ENCODE measurements at places on chromosomes 2 and 18.

DNA sequence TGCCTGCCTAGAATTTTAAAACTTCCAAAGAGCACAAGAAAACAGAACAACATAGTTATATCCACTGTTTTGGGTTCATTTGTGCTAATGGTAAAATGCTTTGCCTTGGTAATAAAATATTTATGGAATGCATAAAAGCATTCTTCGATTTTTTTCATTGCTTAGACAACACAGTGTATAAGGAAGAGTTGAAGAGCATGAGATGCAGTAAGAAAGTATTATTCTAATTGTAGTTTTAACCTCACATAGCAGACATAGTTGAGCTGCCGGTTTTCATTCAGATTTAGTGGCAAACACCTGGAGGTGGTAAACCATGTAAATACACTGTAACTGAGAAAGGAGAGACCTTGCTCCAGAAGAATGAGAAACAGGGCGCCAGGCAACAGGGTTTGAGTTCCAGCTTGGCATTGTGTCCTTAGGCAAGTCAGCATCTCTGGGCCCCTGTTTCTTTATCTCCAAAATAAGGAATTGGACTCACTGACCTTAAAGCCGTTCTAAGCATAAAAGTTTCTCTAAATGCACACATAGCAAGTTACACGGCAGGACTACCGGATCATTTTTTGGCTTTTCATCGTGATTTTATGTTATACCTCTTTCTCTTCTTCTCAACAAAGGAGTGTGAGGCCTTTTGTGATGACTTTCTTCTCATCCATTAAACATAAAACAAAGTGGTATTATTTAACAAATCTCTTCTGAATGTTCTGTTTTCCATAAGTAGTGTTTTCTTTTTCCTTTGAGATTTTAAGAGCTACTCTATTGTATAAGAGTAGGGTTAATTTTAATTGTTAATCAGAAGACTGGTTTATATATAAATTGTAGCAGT lies 7.9 kb downstream of the UGP2 start:
- DNase-seq, result no peak

- DNase-seq, result no peak
Observed at GRCh38 chr2:170012773-170013172, 165.2 kb upstream of the MYO3B start.

DNA sequence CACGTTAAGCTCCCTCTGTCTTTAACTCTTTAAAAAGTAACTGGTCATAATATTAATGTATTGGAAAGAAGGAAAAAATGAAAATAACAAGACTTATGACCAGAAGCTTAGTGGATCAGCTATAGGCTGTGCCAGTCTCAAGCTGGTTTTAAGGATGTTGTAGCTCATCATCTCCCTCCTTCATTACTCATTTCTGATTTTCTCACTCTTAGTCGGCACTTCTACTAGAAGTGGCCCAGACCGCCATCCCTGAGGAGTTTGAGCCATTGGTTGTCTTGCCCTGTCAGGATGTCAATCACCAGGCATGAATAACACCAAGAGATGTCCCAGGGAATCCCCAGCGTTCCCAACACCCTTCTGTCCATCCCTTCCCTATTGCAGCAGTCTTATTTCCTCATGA lies 151.5 kb downstream of the ASXL3 start:
- DNase-seq, result no peak

GRCh38 chr2:162217598-162217997 lies 25.6 kb downstream of the FAP start:
- peak; percentile 24 for DNase-seq

DNA sequence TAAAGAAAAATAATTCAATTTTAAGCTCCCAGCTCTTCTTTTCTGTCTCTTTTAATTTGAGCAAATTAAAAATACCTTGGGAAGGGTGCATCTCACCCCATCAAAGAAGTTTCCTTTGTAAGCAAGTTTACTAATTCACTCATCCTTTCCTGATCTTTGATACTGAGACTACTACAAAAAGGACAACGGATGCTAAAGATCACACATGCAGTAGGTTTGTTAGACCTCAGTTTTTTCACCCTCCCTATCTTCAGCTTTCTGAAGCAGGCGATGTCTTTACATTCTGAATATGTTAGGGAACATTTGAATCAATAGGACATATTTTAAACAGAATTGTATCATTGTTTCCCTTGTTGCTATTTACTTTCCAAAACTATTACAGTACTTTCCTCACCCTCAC lies 6.0 kb upstream of the HNRNPLL start:
- no peak for DNase-seq

DNA sequence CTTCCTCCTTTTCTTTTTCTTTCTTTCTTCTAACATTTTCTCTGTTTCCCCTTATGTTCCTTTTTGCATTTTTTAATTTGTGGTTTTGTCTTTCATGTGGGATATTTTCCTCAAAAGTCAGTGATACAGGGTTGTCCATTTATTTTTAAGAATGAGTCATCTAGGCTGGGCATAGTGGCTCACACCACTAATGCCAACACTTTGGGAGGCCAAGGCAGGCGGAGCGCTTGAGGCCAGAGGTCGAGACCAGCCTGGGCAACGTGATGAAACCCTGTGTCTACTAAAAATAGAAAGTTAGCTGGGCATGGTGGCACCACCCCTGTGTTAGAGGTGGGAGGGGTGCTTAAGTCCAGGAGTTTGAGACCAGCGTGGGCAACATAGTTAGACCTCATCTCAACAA lies 35.8 kb downstream of the KATNAL2 start:
- no peak for DNase-seq

DNA sequence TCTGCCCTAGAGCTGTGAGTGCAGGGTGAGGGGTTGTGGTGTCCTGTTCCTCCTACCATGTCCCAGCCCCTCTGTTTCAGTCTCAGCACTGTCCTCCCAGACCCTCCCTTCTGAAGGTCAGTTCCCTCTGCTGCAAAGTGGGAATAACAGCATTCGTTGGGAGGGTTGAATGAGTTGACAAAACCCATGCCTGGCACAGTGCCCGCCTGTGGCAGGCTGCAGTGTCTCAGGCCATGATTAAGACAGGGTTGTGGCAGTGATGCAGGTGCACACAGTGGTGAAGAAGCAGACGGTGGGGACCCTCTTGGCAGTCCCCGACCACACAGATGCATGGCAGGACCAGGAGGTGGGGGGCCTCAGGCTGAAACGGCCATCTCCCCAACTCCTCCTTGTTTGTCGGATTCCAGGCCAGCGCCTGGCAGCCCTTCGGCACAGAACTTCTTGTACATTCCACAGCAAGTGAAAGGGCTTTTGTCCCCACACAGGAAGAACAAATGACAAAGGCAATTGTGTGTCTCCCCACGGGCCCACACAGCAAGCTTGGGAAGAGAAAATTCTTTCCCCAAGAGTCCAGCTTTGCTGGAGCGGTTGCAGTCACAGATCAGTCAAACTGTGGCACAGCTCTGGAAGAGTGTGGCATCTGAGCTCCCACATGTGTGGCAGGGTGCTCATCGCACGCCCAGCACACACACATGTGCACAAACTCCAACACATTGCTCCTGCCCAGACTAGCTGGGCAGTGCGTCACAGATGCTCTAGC lies 92.0 kb upstream of the MSH2 start:
- no peak for DNase-seq

DNA sequence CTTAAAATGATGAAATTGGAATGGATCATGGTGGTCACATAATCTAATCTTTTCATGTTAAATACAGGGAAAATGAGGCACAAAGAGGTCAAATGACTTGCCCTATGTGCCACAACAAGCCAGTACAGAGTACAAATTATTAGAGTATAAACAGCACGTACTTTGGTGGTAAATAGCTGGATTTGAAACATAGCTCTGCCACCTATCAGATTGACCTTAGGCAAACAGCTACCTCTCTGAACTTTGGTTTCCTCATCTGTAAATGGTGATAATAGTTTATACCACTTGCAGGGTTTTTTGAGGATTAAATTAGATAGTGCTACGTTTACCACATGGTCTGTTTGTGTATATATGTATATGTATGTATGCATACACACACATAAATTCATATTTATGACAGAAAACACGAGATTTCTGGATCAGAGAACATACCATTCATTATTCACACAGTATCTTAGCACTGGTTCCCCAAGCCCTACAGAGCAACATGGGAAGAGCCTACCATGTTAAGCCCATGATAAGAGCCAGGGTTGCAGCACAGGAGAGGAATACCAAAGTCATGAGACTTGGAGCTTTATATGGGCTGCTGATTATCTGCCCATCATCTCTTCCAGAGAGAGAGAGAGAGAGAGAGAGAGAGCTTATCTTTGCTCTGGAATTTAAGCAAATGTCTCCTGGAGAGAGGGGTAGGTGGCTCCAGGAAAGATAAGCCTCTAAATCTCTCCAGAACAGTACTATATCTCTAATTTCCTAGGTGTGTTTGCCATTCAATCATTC lies 73.5 kb downstream of the MDH1 start:
- DNase-seq, result no peak

GRCh38 chr2:162125138-162125537 lies 26.9 kb downstream of the GCG start:
- no peak for DNase-seq

DNA sequence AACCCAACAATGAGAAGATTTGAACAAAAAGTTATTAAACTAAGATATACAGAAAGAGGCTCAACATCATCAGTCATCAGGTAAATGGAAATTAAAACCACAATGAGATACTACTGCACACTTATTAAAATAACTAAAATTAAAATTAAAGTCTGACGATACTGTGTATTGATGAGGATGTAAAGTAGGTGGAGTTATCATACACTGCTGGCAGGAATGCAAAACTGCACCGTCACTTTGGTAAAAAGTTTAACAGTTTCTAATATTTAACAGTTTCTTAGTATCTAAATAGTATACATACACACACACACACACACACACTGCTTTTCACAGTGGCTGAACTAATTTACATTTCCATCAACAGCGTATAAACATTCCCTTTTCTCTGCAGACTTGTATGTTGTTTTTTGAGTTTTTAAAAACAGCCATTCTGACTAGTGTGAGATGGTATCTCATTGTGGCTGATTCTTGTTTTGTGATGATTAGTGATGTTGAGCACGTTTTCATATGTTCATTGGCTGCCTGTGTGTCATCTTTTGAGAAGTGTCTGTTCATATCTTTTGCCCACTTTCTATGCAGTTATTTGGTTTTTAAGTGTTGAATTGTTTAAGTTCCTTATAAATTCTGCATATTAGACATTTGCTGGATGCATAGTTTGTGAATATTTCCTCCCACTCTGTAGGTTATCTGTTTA lies 726.9 kb upstream of the CHAC2 start:
- no peak for DNase-seq

- no peak for DNase-seq
Observed at GRCh38 chr2:145185696-145186095, 665.8 kb upstream of the ZEB2 start.

DNA sequence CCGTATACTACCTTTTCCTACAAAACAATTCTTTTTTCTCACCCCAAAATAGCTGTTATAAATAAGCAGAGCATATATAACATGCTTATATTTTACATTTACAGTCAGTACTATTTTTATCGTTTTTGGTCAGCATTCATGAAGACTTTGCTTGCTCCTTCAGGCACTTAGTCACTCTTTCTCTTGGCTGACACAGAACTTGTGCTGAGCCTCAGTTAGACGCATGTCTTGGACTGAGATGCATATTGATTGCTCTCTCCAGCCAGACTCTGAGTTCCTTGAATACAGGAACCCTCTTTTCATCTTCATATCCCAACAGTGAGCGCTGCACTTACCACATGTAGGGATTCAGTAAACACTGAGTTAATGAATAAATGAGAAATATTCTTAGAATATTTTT lies 158.3 kb downstream of the RTN4 start:
- DNase-seq, result no peak

- no peak for DNase-seq
Observed at GRCh38 chr2:73919596-73920228, 7.0 kb upstream of the DGUOK start.

DNA sequence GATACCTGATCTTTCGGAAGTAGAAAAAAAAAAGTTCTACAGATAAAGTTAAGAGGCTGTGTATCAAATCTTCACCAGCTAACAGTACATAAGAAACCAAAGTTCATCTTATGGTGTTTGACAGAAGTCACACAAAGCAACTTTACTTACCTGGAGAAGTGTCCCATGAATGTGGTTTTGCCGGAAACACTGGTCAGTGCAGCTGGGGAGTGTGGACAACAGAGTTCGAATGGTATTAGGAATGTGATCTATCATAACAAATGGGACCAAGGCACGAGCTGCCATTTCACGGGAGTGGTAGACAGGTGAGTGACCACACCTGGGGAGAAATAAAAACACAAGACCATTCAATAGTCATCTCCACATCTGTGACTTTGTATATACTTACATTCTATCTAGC lies 171.4 kb upstream of the ZFP36L2 start:
- DNase-seq, result no peak

DNA sequence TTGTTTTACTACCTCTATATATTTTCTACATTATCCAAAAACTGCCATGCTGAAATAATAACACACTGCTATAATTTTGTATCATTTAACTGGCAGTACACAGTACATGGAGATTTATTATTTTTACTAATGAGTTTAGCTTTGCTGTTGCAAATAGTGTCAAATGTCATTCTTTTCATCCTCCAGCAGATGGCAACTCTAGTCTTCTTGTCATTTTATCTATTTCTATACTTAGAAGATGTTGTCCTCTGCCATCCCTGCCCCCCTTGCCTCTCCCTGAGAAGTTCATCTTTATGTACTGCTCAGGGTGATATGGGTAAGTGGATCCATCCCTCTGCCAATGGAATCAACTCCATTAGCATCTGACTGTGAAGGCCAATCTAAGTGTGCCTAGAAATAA lies 21.7 kb upstream of the LRRTM1 start:
- no peak for DNase-seq

DNA sequence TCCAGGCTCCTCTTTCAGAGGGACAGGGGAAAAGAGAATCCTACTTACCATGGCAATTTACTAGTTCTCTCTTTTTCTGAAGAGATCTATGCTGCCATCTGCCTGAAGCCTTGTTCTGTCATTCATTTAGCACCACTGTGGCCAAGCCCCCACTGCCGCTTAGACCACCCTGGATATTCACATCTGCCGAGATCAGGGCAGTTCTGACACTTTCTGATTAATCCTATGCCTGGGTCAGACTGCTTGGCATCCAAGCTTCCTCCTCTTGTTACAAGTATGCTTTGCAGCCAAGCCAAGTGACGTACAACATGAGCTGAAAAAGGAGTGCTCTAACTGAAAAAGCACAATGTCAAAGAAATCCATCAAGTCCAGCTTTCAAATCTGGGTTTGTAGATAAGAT lies 332.6 kb downstream of the SUCLG1 start:
- no peak for DNase-seq

DNA sequence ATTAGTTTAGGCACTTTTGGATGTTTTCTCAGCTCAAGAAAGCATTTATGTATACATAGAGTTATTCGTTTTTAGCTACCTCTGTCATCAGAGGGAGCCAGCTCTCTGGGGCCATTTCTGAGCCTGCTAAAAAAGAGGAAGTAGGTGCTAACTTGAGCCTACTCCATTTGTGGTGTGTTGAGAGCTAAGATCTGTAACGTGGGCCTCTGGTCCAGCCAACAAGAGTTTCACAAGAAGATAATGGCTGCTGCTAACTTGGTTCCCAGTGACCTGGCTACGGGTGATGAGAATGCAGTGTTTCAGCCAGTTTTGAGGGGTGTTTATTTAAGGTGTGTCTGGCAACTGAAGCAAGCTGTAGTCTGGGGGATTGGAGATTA lies 182.5 kb downstream of the PRKCE start:
- DNase-seq, result no peak

GRCh38 chr2:30446602-30447148 lies 371 bp upstream of the LCLAT1 start:
- peak; percentile 36 for DNase-seq

Measured in kidney (tissue), 22 donors.